ENCODE measurements at places on chromosomes 2 and 18. TPM values are rescaled to one million over a fixed set of nuclear protein-coding genes. Genes with fewer than 3 reads are reported as not detected.

The RIT2 gene
- not detected for total RNA-seq

The KIF3C gene
- 4.4 TPM for total RNA-seq

GRCh38 chr2:168758970-168759820, 43.2 kb upstream of the NOSTRIN start:
- no peak overlapping the region for H3K4me3 ChIP-seq
- no peaks in the 10 kb centered on the region for H3K36me3 ChIP-seq
- H3K27ac ChIP-seq: no peak overlapping the region
- H3K4me1 ChIP-seq: peaks cover 6% of the 10 kb centered on the region
- H3K27me3 ChIP-seq: no peaks in the 10 kb centered on the region

- no peaks in the 10 kb centered on the region for H3K4me1 ChIP-seq
- no peak for DNase-seq
Measured at GRCh38 chr18:1037776-1038175, 133.1 kb downstream of the ADCYAP1 start.

DNA sequence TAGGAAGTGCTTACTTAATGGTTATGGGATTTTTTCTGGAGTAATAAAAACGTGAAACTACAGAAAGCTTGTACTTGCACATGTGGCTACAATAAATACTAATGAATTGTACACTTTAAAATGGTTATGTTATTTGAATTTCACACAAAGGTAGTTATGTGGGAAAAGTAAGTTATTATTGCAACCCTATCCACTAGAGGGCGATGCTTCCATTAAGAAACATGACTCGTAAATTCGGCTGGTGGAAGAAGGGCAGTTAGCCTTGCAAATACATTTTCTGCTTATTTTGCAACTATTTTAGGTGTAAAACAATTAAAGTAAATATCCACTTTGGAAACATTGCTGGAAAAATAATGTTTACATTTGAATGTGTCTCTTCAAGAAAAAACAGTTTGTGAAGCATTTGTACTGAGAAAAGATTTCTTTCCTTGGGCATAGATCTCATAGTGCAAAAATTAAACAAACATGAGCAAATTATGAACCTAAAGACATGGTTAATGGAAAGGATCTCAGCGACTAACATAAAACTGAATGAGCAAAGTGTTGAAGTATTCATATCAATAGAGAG, 68.1 kb upstream of the CSRNP3 start:
- H3K4me1 ChIP-seq: no peaks in the 10 kb centered on the region
- no peak overlapping the region for H3K27ac ChIP-seq
- no peak overlapping the region for H3K4me3 ChIP-seq
- DNase-seq: no peak
- H3K36me3 ChIP-seq: no peaks in the 10 kb centered on the region
- H3K27me3 ChIP-seq: no peaks in the 10 kb centered on the region

- peaks cover 54% of the 10 kb centered on the region for H3K4me1 ChIP-seq
- DNase-seq: no peak
- H3K36me3 ChIP-seq: no peaks in the 10 kb centered on the region
- H3K27ac ChIP-seq: no peak overlapping the region
- H3K27me3 ChIP-seq: no peaks in the 10 kb centered on the region
- no peak overlapping the region for H3K4me3 ChIP-seq
Measured at GRCh38 chr2:43453179-43454170, 142.4 kb downstream of the THADA start.

GRCh38 chr2:111678651-111679050, 205.3 kb downstream of the ANAPC1 start:
- DNase-seq: no peak
- no peaks in the 10 kb centered on the region for H3K36me3 ChIP-seq
- H3K27me3 ChIP-seq: no peaks in the 10 kb centered on the region
- no peak overlapping the region for H3K4me3 ChIP-seq
